ENCODE measurements at places on chromosomes 3 and 15.
A peak's percentile ranks its signal among the peaks of the same experiment; 100 is the strongest.

DNA sequence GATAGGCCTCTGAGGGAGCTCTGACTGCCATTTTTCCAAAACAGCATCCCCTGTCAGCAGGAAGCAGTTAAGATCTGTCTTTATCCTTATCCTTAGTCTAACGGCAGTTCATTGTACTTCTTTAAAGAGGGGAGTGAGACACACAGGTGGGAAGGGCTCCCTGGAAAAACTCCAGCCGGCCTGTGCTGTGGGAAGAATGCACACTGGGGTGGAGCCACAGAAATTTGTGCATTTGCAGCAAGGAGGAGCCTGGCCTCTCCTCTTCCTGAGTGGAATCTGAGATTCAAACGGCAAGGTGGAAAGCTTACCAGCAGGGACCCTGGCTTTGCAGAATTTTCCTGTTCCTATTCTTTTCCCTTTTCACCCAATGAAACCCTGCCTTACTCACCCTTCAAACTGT, 1209.4 kb downstream of the ROBO2 start:
- no peak for DNase-seq

DNA sequence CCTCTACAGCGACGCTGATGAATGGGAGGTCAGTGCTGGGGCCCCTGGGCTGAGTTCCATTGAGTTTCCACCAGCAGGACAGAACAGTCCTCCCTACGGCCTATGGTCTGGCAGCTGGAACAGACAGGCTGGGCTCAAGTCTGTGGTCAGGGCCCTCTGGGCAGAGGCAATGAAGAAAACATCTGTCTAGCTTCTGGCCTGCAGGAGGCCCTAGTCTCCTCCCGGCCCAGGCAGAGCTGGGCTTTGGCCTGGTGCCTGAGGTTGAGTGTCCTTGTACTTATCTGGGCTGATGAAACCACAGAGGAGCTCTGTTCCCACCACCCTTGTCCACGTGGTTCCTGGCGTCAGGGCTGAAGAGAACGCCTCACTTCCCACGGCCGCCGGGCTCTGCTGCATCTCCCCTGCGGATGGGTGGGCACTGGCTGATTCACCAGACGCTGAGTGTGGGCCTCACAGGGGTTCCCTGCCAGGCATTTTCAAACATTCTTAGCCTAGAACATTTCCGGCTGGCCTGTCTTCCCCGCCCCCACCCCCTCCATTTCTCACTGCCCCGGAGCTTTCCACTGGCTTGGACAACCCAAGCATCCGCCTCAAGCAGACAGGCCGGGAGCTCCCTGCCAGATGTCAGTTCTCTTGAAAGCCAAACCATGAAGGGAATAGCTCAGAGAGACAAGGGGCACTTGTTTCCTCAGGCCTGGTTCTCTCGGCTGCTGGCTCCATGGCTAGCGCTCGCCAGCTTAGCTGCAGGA, 20.3 kb downstream of the PPCDC start:
- peak; percentile 86 for DNase-seq

- DNase-seq = no peak
These were observed 81.1 kb downstream of the CD200R1L start for GRCh38 chr3:112765531-112765930.

- DNase-seq = no peak
These were observed 1.1 kb upstream of the PIK3CA start for GRCh38 chr3:179146911-179147513.

DNA sequence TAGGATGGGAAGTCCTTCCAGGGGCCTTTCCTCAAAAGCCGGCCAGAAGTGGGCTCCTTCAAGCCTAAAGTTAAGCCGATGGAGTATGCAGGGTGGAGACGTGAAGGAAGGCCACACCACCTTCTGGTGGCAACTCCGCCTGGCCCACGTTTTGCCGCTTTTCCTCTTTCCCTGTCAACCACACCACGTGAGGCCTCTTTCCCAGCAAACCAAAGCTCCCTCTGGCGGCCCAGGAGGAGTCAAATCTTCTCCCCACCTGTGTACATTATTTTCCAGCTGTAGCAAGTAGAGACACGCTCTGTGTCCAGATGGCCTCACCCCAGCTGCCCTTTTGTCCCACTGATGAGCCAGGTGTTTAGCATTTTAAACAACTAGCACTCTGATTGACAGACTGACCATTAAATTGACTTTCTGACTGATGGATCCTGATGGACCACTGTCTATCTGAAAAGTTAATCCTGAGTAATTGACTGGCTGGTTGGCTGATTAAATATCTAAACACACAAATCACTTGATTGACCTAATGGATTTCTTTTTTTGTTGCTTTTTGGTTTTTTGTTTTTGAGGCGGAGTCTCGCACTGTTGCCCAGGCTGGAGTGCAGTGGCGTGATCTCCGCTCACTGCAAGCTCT, 59.6 kb upstream of the ZBTB38 start:
- no peak for DNase-seq

- DNase-seq = no peak
These were observed 28.5 kb upstream of the TATDN2 start for GRCh38 chr3:10219737-10220136.

- no peak for DNase-seq
These were observed 107.9 kb upstream of the ATP10A start for GRCh38 chr15:25971053-25971452.

DNA sequence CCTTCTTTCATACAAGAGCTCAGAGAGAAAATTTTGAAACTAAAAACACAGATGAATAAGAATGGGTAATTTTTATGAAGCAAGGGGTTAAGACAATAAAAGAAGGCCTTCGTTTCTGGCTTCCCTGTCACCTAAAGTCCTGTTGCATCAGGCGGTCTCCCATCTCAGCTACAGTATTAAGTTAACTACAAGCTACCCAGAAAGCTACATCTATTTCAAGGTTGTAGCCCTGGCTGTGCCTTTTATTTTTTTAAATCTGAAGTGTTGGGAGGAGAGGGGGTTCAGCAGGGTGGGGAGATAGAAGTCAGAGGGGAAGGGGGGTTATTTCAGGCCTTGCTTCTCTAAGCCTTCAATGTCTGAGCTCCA, 183.3 kb downstream of the TPRG1 start:
- DNase-seq = no peak

DNA sequence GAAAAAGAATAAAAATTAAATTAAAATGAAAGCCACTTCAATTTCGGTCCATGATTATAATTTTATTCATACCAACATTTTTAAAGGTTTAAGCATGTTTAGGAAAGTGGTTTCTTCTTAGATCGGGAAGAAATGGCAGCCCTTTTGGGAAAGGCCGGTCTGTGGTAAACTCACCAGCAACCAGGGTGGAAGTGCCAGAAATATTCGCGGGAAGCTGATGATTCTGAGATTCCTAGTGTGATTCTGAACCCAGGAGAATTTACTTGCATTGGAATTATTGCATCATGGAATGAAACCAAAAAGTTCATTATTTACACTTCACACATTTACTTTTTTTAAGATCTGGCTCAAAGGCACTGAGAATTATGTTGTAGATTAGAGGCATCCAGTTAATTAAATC, 97.2 kb upstream of the CCNL1 start:
- no peak for DNase-seq

GRCh38 chr3:14147617-14148016, 22.8 kb downstream of the TMEM43 start:
- no peak for DNase-seq

DNA sequence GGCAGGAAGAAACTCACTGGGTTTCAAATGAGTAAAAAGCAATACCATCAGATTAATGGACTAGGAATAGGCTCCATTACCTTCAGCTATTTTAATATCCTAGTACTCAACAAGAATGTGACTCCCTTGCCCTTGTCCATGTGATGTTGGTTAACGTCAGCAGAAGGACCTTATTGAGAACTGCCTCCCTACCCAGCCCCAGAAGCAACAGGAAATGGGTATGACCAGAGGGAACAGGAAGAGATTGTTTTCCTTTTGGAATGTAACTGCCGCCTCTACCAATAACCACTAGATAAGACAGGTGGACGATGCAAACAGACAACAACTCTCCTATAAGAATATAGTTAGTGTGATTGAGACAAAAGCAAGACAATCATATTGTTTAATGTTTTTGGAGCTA, 10.4 kb upstream of the MME start:
- DNase-seq = no peak

GRCh38 chr15:95266451-95267061, 1035.2 kb downstream of the MCTP2 start:
- DNase-seq = peak; percentile 41

GRCh38 chr3:192573240-192573639, 154.1 kb downstream of the FGF12 start:
- no peak for DNase-seq

- DNase-seq = no peak
These were observed 52.4 kb upstream of the CMTM8 start for GRCh38 chr3:32186097-32186496.

DNA sequence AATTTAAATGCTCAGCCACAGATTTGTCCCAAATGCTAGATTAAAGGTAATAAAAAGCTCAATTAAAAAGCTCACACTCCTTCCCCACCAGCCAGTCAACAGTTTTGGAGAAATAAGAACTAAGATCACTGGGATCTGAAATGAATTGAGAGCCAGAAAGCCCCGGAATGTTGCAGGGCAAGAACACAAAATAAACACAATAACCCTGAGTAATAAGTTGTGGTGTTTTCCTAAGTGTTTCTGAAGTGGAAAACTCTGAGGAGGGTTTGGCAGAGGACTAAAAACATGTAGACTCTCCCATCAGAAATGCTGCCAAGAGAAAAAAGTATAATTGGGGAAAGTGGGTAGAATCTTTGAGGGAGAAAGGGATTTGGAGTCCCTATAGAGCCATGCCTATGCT, 127.8 kb downstream of the ABI3BP start:
- no peak for DNase-seq

DNA sequence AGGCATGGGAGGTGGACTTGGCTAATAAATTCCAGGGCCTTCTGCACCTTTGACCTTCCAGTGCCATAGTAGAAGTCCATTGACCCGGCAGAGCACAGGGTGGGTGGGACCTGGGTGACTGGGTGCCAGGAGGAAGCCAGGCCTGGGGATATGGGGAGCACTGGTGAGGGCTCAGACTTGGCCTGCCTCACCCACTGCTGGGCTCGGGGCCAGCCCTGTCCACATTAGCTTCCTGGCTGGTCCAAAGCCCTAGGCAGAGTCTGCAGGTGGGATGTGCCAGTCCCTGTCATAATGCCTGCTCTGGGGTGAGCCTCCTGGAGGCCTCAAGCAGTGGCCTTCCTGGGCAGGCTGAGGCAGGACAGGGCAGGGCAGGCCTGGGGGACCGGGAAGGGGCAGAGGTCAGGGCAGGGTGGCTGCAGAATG, 38.1 kb upstream of the CHRNB4 start:
- no peak for DNase-seq

GRCh38 chr15:67133026-67133425, 67.6 kb downstream of the SMAD3 start:
- no peak for DNase-seq

DNA sequence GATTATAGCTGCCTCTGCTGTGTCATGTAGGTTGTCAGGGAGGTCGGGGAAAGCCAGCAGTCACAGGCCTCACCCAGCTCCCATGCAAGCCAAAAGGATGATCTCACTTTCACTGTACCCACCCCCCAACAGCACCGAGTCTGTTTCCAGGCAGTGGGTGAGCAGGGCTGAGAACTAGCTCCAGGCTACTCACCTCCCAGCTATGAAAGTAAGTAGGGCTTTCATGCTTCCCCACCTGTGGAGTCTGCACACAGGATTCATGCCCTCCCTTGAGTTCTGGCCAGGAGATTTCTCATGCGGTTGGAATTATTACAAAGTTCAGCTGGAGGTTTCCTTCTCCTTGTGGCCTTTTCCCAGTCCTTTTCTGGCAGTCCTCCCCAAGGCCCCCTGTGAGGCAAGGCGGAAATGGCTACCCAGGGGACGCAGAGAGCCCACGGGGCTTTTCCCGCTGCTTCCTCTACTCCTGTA, 356.2 kb downstream of the SV2B start:
- DNase-seq = peak; percentile 32

DNA sequence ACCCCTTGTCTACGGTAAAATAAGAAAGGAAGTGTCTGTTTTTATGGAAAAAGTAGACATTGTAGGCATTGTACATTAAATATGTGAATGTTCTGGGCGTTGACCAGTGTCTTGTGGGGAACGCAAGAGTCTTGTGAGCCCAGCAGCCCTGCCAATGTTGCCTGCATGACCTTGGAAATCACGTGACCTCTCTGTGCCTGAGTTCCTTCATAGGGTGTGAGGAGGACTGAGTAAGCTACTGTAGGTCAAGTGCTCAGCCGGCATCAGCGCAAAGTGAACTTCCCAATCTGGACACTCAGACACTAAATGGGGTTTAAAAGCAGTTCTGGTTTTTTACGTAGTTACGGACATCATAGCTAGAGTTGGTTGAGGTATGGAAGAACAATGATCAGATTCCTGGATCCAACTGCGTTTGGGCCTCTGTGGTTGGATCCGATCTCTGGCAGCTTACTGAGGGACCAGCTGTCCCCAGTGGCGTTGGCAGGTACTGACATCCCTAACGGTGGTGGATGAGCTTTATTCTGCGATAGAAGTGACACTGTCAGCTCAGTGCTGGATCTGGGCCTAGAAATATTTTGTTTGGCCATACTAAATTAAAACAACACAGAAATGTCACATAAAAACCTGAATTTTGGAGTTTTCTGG, 63.8 kb downstream of the SPSB4 start:
- DNase-seq = no peak

- no peak for DNase-seq
These were observed 272.2 kb upstream of the CHRNA7 start for GRCh38 chr15:31758126-31758525.

- DNase-seq = no peak
These were observed 130.2 kb upstream of the FEZF2 start for GRCh38 chr3:62503516-62503915.

DNA sequence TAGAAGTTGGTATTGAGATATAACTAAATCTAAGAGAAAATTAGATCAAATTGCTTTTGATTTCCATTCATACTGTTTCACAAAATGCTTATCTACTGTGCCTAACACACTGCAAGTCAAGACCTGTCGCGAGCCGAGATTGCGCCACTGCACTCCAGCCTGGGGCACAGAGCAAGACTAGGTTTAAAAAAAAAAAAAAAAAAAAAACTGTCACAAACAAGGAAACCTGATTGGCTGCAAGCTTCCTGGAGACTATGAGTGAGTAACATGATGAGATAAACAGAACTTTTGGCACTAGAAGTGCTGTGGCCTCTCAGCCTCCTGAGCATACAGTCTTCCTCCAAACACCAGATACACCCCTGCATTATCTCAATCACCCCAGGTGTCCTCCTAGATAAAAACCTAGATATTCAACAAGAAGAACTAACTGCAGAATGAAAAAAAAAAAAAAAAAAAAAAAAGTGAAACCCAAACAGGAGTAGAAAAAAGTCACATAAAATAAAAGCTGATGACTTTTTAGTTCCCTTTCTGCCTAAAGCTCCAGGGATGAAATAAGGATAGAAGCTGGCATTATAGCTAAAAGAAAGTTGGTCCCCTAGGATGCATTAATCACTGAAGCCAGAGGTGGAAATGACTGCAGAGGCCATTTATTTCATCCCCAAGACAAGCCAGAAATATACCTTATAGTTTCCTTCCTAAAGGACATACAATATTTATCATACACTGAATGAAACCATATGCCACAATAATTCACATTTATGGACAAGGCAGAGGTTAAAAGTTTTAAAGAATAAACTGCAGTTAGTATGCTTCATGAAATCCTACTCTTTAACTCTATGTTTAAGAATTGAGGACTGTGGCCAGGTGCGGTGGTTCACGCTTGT, 82.4 kb downstream of the P3H2 start:
- DNase-seq = no peak

GRCh38 chr15:47299846-47300434, 417.4 kb upstream of the SEMA6D start:
- DNase-seq = no peak

- no peak for DNase-seq
These were observed 65.9 kb upstream of the C3orf80 start for GRCh38 chr3:160159341-160159740.

- DNase-seq = no peak
These were observed 3.4 kb downstream of the SCN5A start for GRCh38 chr3:38646062-38646461.

- no peak for DNase-seq
These were observed 26.8 kb downstream of the UBE2E1 start for GRCh38 chr3:23832523-23832922.

Data from fibroblast of skin of left biceps (primary cell).